LoVo (cell line): ENCODE measurements at places on chromosomes 7 and 10.
A peak's percentile ranks its signal among the peaks of the same experiment; 100 is the strongest.

DNA sequence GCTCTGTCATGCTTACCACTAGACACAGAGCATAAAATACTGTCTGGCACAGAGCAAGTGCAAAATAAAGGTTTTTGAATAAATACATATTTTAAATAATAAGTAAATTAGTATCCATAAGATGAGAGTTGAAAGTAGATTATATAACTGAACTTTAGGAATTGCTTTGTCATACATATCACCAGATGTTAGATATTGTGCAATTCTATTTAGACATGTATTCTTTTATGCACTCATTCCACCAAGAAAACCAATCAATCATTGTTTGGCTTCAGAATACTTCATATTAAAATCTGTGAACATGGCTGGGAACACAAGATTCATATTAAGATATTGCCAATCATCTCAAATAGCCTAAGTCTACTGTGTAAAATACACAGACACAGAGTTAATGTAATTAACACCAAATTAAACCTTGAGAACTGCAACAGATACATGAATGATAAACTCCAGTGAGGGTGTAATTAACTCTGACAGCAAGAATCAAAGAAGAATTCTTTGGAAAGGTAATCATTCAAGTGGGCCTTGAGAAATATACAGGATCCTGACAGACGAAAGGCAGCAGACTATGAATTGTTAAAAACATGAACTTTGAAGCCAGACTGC is 201.0 kb upstream of the PTN start:
- DNase-seq = no peak

- DNase-seq = no peak
Measured at GRCh38 chr7:16299853-16300252, 121.5 kb downstream of the CRPPA start.

GRCh38 chr7:121530227-121531174 is 134.4 kb upstream of the FAM3C start:
- peak; percentile 99 for DNase-seq

GRCh38 chr7:37408291-37409228 is 40.1 kb downstream of the ELMO1 start:
- no peak for DNase-seq

- DNase-seq = no peak
Measured at GRCh38 chr7:54439391-54439790, 102.8 kb upstream of the VSTM2A start.

DNA sequence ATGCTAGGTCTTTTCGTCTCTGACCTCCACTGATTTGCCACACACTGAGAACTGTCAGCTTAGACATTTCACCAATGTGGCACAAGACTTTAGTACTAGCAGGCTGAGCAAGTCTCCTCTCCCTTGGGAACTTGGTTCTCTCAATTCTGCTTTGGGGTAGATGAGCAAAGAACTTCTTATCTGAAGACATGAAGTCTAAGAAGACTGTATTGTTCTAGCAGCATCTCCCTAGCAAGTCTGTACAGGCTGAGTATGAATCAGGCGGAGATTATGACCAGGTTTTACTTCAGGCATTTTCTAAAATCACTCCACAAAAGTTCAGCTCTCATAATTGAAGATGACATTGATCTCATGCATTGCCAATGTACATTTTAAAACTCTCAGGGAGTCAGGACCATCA is 23.8 kb upstream of the STN1 start:
- no peak for DNase-seq

- no peak for DNase-seq
Measured at GRCh38 chr10:664893-665292, 24.6 kb downstream of the DIP2C start.

DNA sequence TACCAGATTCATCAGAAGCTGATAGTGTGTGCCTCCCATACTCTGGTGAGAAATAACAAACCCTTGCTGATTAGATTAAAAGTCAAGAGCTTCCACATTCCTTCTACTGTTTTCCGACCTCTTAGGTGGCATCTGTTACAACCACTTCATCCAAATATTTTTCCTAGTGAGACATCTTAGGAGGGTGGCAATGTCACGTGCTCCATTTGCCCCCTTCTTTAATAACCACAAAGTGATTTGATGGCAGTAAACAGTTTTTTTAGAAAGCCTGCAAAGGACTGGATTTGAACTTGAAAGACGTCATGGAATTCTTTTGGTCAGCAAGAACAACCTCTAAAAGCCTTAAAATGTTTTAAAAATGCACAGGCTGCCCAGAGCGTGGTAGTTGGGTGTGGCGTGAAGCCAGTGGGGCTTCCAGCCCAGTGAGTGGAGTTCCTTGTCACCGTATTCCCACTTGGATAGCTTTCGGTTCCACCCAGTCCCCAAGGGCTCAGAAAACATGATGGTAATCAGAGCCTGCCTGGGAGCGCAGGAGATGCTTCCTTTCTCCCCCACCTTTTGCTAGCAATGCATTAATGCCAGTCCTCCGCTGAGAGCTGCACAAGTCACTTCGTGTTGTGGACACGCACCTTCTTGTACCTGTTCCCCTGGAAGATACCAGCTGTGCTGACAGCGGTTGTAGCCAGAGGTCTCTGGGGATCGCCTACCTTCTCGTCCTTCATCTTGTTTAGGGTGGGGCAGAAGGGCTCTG is 256.4 kb downstream of the KIAA1217 start:
- peak; percentile 48 for DNase-seq

DNA sequence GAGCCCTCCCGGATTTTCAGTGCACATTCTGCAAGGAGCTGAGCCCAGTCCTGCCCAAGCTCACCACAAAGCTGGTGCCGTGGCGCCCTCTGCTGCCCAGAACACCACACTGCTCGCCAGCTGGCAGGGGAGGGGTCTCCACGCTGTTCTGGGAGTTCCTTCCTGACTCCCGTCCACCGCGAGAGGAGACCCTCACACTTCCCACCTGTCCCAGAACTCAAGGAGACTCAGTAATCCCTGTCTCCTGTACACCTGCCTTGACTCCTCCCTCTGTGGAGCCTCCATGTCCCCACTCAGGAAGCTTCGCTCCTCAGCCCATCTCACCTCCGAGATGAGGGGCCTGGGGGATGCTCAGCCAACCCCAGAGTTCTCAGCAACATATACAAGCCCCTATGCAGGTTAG is 11.3 kb downstream of the C10orf105 start:
- DNase-seq = peak; percentile 7

- DNase-seq = no peak
Measured at GRCh38 chr10:43126759-43127424, 11.4 kb upstream of the CSGALNACT2 start.

DNA sequence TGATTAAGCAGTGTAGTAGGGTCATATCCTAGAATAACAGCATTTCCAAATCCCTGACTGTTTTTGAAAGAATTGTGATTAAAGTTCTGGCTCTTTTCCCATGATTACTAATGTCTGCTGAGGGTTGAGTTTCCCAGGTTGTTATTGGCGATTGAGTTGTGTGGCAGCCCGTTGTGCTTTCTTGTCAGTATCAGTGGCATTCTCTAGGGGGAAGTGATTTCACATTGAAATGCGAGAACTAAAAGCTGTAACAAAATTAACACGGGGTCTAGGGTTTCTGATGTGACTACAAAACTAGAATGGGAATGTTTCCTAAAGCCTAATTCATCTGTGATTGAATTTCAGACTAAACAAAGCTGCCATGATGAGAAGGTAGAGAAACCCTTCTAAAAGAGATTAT is 349.4 kb downstream of the EXOC4 start:
- no peak for DNase-seq

DNA sequence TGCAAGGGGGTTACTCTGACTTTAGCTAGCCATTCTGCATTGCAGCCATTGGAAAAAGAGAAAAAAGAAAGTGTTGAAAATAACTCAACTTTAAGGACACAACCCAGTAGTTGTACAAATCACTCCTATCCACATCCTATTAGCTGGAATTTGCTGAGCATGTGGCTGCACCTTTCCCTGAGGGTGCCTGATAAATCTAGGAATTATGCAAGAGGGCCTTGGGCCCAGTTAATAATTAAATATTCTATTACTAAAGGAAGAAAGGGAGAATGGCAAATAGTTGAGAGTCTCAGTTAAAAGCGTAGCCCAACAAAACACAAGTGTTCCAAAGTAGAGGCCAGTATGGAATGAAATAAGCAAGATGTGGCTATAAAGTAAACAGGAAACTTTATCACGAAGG is 200.9 kb upstream of the CNTNAP2 start:
- no peak for DNase-seq

GRCh38 chr7:154767142-154767541 is 235.8 kb downstream of the PAXIP1 start:
- DNase-seq = no peak

DNA sequence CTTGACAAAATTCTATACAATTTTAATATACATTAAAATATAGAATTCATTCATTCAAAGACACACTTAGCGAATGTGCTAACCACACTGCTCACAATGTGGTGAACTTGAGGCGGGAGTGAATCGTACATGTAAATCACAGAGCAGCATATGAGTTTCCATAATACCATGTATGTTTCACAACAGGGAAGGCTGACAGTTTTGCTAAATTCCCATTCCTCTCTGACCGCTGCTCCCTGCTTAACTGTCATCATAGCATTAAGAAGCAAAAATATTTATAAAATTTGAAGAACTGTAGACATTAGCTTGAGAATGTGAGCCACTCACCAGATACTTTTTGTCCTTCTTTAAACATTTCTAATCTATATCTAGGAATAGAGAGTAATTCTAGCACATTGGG is 763.3 kb downstream of the MAGI2 start:
- DNase-seq = no peak

- peak; percentile 90 for DNase-seq
Measured at GRCh38 chr7:131188367-131189339, 139.0 kb upstream of the MKLN1 start.

DNA sequence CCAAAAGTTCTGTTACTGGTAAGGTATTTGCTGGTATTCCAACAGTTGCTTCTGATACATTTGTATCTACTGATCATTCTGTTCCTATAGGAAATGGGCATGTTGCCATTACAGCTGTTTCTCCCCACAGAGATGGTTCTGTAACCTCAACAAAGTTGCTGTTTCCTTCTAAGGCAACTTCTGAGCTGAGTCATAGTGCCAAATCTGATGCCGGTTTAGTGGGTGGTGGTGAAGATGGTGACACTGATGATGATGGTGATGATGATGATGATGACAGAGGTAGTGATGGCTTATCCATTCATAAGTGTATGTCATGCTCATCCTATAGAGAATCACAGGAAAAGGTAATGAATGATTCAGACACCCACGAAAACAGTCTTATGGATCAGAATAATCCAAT is 131.0 kb downstream of the AASS start:
- DNase-seq = no peak

DNA sequence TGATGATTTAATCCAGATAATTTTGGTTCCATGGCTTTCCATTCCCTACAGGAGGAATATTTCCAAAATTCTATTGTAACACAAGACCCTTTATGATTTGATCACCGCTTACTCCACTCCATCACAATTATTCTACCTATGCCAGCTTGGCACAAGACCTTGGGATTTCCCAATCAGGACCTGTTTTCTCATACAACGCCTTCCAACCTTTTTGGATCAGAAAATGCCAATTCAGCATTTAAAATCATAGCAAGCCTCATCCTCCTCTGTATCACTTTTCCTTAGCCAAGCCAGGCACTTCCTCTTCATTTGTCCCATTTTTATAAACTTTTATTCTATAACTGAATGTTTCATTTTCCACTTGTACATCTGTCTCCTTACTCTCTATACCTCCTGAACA is 100.9 kb downstream of the JMJD1C start:
- DNase-seq = no peak

DNA sequence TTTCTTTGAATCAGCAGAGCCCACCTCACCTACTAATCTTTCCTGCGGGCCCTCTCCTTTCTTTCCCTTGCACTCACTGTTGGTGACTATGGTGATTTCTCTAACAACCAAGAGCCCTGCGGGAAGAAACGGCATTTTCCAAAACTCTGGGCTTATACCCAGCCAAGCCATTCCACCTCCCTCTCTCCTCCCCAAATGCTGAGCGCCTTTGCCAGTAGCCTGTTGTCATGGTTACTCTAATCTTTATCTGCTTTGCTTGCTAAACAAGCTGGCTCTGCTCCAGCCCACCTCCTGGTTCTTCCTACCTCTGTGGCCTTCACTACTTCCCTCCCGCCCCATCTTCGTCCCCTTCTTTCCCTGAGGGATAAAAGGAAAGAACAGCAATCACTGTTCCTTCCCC is 86.7 kb downstream of the DGKI start:
- no peak for DNase-seq

DNA sequence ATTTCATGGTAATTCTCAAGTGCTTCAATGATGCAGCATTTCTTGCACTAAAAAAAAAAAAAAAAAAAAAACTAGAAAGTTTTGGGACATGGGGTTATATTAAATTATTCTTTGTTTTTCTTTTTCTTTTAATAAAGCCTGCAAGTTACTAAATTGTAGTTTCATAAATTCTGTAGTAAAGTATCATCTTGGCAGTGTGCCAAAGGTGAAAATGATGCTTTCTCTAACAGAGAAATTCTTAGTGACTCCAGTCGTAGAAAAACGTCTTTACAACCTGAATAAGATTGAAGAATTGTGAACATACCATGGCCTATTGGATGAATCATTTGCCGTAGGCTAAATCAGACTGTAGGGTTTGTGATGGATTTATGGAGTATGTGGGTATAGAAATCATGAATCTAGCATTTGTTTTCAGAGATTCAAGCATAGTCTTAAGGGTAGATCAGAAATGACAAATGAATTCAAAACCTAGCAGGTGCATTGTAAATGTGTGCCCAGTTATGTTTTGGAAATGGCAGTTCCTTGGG is 27.1 kb downstream of the RBM17 start:
- no peak for DNase-seq

- DNase-seq = no peak
Measured at GRCh38 chr7:157692460-157693011, 355.7 kb downstream of the DNAJB6 start.

- DNase-seq = peak; percentile 37
Measured at GRCh38 chr10:24952707-24953645, 570 bp upstream of the PRTFDC1 start.

GRCh38 chr10:66951896-66952295 is 26.1 kb downstream of the LRRTM3 start:
- DNase-seq = no peak

DNA sequence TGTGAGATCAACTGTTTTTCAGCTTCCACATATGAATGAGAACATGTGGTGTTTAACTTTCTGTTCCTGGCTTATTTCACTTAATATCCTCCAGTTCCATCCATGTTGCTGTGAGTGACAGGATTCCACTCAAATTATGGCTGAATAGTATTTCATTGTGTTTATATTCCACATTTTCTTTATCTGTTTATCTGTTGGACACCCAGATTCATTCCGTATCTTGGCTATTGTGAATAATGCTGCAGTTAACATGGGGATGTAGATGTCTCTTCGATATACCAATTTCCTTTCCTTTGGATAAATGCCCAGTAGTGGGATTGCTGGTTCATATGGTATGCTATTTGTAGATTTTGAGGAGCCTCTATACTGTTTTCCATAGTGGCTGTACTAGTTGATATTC is 47.9 kb downstream of the GALNT11 start:
- no peak for DNase-seq

- DNase-seq = no peak
Measured at GRCh38 chr7:37385787-37386186, 62.9 kb downstream of the ELMO1 start.

GRCh38 chr7:55147101-55147500 is 128.3 kb downstream of the EGFR start:
- no peak for DNase-seq
